ENCODE measurements at places on chromosomes 1 and 21.
A peak's percentile ranks its signal among the peaks of the same experiment; 100 is the strongest.

DNA sequence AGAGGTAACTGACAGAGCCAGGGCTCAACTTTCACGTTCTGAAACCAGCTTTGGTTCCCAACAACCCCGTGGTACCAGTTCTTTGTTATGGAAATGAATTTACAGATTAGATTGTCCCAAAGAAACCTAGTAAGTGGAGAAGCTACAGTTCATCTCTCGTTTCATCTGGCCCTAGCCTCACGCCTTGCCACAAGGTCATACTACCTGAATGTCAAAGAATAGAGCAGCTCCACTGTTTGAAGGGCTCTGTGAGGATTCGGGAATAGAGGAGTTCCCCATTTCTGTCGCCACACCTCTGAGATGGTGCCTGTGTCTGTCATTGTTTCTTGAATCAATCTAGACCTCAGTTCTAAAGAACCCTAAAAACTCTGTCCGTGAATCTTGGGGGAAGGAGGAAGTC lies 15.0 kb upstream of the CDC42 start:
- DNase-seq: no peak

- no peak for DNase-seq
Observed at GRCh38 chr1:55081188-55081904, 42.0 kb downstream of the PCSK9 start.

DNA sequence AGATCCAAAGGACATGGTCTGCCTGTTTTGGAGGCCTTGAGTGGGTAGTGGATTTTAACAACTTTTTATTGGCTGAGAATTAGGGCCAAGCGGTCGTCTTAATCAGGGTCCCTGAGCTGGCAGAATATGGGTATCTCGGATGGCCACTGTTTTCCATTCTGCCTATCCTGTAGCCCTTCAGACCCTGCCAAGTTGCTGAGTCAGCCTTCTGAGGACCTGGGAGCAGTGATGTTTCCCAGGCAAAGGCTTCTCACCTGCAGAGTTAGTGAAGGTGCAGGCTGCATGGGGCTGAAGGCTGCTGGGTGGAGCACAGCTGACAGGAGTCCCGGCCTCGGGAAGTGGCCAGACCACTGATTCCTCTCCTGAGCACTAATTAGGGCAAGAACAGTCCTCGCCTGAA lies 11.4 kb downstream of the RASSF5 start:
- no peak for DNase-seq

- no peak for DNase-seq
Observed at GRCh38 chr1:115329965-115330364, 8.1 kb downstream of the NGF start.

- DNase-seq: no peak
Observed at GRCh38 chr1:19483261-19483660, 2.1 kb downstream of the CAPZB start.

DNA sequence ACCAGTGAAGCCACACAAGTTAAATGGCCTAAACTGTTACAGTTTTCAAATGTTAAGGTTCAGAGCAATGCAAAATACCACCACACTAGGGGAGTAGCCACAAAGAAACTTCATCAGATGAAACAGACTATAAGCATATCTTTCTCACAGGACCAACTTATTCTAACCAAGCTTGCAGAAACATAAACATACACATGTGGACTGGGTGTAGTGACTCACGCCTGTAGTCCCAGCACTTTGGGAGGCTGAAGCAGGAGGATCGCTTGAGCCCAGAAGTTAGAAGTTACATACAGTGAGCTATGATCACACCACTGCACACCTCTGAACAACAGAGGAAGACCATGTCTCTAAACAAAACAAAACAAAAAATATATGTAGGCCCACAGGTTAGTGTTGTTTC lies 17.3 kb downstream of the WDR47 start:
- DNase-seq: no peak

DNA sequence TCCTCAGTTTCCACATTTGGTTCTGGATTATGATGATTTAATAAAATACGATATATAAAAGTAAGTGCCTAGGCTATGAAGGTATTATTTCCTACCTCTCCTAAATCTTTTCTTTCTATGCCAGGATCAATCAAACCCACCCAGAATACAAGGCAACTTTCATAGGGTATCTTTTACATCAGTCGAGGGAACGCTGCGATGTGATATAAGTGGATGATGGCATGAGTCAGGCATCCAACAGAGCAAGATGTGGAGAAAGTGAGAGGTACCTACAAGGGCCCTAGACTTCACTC lies 781 bp downstream of the TTLL7 start:
- DNase-seq: no peak

GRCh38 chr1:173768206-173768605 lies 53.4 kb downstream of the KLHL20 start:
- no peak for DNase-seq

- DNase-seq: no peak
Observed at GRCh38 chr1:229379846-229380245, 37.0 kb upstream of the CCSAP start.

DNA sequence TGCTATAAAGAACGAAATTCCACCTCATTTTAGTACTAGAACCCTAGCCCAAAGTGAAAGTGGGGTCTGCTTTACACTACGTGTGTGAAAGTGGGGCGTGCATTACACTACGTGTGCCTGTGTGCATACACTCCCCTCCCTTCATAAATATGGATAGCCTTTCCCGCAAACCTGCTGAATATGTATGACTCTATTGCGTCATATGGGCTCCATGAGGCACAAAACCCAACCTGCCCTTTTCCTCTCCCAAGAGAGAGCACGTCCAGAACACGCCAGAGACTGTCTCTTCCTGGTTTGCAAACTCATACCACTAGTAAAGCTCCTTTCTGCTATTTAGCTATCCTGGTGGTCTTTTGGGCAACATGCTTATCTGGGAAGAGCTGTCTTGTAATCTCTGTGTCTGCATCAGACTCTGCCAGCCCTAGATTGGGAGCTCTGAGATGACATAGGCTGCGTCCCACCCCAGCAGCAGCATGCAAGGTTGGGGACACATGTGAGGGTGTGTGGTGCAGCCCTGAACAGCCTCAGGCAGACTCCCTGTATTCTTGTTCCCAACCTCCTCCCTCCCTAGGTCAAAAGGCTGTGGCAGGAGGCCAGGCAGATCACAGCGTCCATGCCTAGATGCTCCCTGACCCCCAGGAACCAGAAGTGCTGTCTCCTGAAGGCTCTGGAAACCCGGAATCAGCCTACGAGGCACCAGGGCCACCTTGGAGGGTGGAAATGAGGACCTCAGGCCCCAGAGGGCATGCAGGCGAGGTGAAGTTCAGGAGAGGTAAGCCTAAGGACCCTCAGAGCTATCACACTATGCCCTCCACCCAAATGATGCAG lies 12.3 kb upstream of the PADI1 start:
- no peak for DNase-seq

DNA sequence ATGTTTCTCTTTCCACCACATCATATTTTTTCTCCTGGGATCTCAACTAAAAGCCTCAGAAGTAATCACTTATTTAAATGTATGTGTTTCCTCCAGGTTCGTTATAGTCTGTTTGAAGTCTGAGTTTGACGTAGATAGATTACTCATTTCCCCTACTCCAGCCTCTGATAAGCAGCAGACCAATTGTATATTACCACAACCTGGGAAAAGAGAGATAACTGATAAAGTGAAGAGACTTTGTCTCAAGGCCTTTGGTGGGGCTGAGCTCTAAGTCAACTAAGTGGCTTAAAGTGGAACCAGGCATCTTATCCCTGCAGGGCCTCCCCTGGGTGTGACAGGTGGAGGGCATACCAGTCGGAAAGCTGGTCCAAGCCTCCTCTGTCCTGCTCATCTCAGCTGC lies 34.9 kb upstream of the CACNA1E start:
- no peak for DNase-seq

- peak; percentile 77 for DNase-seq
Observed at GRCh38 chr1:27872059-27872801, at the start of gene THEMIS2. Gene THEMIS2 (plus strand): TSS chr1:27872544. CDS start chr1:27872572, 28 bp downstream.

- peak; percentile 9 for DNase-seq
Observed at GRCh38 chr1:171985639-171986038, 144.3 kb downstream of the DNM3 start.

DNA sequence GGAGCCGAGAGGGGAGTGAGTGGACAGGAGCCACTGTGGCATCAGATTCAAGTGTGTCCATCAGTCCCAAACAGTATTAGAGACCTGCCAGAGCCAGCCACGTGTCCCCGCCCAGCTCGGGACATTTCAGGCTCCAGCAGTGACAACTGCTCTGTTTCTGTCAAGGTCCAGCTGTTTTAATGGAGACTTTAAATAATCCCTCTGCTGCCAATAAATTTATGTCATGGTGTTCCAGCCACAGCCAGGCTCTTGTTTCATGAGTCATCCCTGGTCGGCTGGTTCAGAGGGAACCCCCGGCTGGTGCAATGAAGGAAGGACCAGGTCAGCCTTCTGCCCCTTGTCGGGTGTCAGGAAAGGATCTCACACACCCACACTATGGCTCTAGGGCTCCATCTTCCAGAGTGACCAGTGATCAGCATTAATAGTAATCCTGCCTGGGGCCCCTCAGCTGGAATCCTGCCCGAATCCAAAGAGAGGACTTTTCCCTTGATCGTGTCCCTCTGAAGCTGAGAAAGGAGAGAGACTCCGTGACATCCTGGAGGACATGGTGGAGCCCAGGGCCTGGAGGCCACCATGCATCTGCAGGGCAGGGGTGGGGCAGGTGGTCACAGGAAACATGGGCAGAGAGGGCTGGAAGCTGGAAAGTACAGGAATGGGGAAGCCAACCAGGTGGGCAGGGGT lies 197.3 kb downstream of the MATN1 start:
- peak; percentile 32 for DNase-seq

- DNase-seq: no peak
Observed at GRCh38 chr1:170032531-170033280, 41.8 kb downstream of the KIFAP3 start.

GRCh38 chr21:32951041-32951440 lies 74.7 kb upstream of the OLIG2 start:
- no peak for DNase-seq

- no peak for DNase-seq
Observed at GRCh38 chr1:58082596-58082995, 463.9 kb downstream of the OMA1 start.

DNA sequence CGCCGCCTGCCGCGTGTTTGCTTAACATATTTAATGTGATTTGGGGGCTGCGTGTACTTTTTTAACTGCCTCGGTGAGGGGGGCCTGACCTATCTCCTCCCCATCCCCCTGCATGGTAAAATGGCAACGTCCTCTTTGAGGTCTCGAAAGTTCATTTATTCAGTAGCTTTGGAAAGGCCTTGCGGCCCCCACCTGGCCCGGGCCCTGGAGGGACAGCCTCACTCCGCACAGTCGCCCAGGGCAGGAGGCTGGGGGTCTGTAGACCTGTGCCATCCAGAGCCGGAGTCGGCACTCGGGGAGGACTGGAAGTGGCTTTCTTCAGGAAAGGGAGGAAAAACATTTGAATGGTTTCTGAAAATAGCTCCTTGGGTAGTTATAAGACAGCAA lies 38.0 kb upstream of the ACTRT2 start:
- no peak for DNase-seq

- DNase-seq: no peak
Observed at GRCh38 chr1:75996196-75996595, 64.0 kb upstream of the ASB17 start.

- DNase-seq: no peak
Observed at GRCh38 chr1:22971161-22971560, 1.5 kb downstream of the LACTBL1 start.

GRCh38 chr1:116166011-116166571 lies 54.9 kb downstream of the MAB21L3 start:
- peak; percentile 36 for DNase-seq

DNA sequence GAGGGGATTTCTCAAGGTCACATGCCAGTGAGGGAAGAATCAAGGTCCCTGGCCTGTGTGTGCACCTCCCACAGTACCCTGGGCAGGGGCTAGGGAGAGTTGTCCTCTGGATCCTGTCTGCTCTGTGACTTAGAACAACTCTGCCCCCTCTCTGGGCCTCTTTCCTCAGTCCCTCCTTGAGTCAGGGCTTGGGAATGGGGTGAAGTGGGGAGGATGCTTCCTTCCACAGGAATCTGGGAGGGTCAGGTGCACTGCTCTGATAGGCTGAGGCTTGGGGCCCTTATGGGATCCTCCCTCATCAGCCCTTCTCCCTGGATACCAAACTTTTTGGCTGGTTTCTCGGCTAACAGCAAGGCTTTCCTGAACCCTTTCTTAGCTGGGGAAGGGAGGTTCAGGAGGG lies 2.5 kb downstream of the TRNP1 start:
- no peak for DNase-seq

- peak; percentile 42 for DNase-seq
Observed at GRCh38 chr1:112674986-112675727, 698 bp downstream of the MOV10 start.

DNA sequence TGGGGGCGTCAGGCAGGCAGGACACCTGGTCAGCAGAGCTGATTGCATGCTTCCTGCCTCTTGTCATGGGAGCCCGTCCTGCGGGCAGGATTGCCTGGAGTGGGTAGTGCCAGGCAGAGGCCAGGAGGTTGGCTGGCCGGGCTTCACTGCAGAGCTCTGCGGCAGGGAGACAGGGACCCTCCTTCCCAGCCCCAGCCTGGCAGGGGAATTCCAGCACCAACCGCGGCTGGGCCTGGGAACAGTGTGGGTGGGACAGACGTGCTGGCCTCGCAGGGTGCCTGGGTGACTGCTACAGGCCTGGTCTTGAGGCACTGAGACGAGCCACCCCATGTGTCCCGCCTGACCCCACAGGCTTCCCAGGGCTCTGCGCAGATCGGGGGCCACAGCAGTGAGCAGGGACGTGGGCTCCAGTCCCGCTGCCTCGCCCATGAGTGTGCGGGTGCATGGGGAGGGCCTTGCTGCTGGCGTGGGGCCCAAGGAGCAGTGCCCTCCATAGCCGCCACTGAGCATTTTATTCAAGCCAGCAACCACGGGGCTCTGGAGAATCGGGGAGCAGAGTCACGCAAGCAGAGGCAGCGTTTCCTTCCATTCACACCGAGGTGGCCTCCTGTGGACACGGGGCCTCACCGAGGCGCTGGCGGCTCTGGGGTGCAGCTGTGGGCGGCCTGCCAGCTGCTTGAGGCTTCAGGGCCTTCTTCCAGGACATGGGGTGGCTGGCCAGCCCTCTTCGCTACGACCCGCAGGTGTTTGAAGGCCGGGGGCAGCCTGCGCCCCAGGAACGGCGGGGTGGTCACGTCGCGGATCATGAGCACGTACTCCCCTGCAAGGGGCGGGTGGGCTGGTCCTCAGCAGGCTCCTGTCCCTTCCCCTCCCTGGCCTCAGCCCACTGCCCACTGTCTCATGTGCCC lies 70.3 kb downstream of the MORN1 start:
- DNase-seq: no peak

DNA sequence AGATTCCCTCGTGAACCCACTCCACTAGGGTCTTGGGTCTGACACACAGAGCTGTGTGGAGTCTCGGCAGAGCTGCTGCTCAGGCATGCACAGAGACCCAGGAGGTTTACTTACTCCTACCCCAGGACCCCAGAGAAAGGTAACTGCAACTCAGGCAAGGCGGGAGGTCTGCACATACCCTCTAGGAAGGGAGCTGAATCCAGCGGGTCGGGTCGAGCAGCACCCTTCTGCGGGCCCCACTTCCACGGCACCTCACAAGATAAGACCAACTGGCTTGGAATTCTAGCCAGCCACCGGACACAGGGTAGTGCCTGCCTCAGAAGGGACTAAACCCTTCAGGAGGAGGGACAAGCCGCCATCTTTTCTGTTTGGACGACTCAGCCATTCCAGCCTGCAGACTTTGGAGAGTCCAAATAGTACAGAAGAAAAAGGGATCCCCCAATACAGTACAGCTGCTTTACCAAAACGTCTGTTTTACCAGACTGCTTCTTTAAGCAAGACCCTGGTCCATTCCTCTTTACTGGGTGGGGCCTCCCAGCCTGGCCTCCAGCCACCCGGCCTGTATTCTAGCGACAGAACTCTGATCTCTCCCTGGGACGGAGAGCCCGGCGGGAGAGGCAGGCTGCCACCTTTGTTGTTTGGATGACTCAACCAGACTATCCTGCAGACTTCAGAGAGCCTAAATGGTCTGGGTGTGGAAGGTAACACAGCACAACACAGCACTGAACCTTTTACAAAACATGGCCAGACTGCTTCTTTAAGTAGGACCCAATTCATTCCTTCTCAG lies 554.6 kb upstream of the BEND5 start:
- no peak for DNase-seq

All from suppressor macrophage (primary cell).